Fibroblast of mammary gland (primary cell): ENCODE measurements at places on chromosomes 12 and 14.
A peak's percentile ranks its signal among the peaks of the same experiment; 100 is the strongest.

DNA sequence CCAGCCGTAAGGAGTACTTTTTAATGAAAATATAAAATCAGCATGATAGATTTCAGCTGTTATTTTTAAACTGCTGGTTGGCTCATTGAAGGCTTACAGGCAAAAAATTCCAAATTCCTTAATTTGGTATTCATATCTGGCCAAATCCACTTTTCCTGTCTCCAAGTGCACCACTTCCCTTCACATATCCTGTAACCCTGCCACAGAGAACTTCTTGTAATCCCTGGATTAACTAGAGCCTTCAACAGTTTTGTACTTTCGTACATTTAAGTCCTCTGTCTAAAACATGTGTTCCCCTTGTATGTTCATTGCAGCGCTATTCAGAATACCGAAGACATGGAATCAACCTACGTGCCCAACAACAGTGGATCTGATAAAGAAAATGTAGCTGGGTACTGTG lies 9.6 kb downstream of the PUS7L start:
- no peak for DNase-seq

DNA sequence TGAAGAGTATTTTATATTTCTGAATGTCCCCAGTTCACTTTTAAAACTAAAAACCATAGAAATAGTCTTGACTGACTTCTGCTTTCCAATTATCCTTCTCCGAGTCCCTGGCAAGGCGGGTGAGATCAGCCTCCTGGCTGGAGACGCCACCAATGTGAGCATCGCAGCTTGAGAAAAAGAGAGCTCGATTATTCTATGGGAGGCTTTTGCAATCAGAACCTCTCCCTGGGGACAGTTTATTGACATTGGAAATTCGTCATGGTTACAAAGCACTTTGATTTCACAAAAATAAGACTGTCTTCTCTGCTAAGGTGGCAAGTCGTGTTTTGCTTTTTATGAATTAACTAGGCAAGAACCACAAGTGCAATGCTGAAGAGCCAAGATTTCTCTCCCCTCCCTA lies 23.6 kb upstream of the GPHB5 start:
- peak; percentile 52 for DNase-seq

DNA sequence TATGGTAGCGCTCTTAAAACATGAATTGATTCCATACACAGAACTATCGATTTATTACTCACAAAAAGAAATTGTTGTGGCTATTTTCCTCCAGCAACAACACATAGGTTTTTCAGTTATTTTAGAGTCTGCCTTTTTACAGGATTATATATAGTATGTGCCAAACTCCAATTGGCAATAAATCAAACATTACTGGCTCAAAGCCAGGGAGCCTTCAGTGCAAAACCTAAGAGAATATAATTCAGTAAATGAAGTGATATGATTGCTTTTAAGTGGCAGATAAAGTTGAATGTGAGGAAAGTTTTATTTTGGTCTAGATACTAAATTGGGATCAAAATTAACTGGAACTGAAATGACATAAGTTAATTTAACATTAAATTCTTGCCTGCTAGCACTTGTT lies 234.8 kb downstream of the PIK3C2G start:
- DNase-seq, result no peak

GRCh38 chr12:129909051-129910020 lies 5.5 kb upstream of the TMEM132D start:
- no peak for DNase-seq

- peak; percentile 15 for DNase-seq
Observed at GRCh38 chr14:77148510-77149231, 7.1 kb upstream of the ZDHHC22 start.

DNA sequence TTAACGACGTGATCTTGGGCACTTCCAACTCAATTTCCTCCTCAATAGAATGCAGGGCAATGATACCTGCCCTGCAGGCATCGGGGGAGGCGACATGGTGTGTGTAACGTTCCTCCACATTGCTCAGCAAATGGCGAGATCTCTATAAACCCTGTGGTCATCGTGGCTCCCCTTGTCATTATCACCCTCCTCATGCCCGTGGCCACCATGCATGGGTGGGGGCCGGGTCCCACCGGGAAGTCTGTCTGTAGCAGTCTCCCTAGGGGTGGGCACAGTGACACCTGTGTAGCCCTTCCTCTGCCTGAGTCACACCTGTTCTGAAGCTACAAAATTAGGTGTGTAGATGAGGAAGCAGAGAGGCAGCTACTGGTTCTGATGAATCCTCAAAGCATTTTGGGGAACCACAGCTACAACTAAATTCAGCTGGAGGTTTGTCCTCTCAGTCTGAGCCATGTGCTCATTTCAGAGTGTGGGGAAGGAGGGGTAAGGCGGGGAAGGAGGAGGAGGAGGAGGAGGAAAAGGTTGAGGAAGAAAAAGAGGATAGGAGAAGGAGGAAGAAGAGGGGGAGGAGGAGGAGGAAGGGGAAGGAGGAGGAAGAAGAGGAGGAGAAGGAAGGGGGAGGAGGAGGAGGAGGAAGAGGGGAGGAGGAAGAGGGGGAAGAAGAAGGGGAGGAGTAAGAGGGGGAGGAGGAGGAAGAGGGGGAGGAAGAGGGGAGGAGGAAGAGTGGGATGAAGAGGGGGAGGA lies 11.0 kb upstream of the CACNA2D4 start:
- DNase-seq, result no peak

- DNase-seq, result no peak
Observed at GRCh38 chr14:57136669-57137328, 131.9 kb downstream of the EXOC5 start.

DNA sequence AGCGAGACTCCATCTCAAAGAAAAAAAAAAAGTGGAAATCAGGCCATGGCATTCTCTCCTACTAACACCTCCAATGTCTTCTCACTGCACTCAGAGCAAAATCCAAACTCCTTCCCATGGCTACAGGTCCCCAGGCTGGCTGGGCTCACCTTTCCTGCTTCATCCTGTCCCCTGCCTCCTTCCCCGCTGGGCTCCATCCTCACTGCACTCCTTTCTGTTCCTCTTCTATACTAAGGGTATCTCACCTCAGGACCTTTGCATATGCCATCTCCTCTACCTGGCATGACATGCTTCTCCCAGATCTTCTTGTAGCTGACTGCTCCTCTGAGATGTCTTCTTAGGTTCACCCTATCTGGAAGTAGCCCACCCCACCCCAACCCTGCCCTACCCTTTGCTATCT lies 111.1 kb downstream of the DPF3 start:
- DNase-seq, result no peak

GRCh38 chr12:123118497-123118896 lies 32.4 kb downstream of the PITPNM2 start:
- no peak for DNase-seq

- DNase-seq, result no peak
Observed at GRCh38 chr12:106879612-106880011, 76.1 kb upstream of the TMEM263 start.

GRCh38 chr14:106586098-106586704 lies 1059.8 kb downstream of the TMEM121 start:
- no peak for DNase-seq

- DNase-seq, result no peak
Observed at GRCh38 chr12:78331181-78331580, 500.5 kb downstream of the NAV3 start.

GRCh38 chr12:94098466-94098865 lies 49.9 kb upstream of the PLXNC1 start:
- DNase-seq, result peak; percentile 69

DNA sequence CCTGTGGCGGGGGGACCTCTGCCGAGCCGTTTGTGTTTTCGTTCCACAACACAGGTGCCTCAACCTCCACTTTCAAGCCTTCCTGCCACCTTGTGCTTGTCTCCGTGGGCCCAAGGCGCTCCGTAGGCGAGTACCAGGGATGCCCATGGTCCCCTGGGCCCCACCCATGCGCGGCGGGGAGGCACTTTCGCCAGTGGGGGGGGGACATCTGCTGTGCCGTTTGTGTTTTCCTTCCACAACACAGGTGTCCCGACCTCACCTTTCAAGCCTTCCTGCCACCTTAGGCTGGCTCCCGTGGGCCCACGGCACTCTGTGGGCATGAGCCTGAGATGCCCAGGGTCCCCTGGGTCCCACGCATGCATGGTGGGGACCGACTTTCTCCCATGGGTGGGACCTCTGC lies 335.9 kb downstream of the ALG10 start:
- no peak for DNase-seq

- DNase-seq, result peak; percentile 4
Observed at GRCh38 chr14:100581228-100582145, 5.7 kb downstream of the BEGAIN start.

- DNase-seq, result no peak
Observed at GRCh38 chr14:45238988-45239387, 14.0 kb downstream of the MIS18BP1 start.

- DNase-seq, result no peak
Observed at GRCh38 chr12:93058280-93058679, 129.2 kb upstream of the EEA1 start.

GRCh38 chr12:40534828-40535227 lies 157.4 kb upstream of the CNTN1 start:
- no peak for DNase-seq

DNA sequence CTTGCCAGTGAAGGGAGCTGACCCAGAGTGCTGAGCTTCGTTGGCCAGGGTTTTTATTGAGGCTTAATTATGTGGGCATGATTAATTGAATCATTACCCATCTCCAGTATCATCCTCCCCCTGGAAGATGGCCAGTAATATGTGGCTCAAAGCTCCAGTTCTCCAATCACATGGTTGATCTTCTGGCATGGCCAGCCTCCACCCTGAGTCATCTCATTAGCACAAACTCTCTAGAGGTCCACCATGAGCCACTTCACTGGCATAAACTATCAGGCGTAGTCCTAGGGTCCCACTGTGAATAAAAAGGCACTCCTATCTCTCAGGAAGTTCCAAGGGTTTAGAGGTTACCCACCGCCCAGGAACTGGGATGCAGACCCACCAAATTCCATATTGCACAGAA lies 135.0 kb downstream of the ANO6 start:
- peak; percentile 71 for DNase-seq

- no peak for DNase-seq
Observed at GRCh38 chr12:64510667-64511066, 58.7 kb downstream of the TBK1 start.

- DNase-seq, result no peak
Observed at GRCh38 chr14:103223818-103224352, 100.6 kb downstream of the TNFAIP2 start.

DNA sequence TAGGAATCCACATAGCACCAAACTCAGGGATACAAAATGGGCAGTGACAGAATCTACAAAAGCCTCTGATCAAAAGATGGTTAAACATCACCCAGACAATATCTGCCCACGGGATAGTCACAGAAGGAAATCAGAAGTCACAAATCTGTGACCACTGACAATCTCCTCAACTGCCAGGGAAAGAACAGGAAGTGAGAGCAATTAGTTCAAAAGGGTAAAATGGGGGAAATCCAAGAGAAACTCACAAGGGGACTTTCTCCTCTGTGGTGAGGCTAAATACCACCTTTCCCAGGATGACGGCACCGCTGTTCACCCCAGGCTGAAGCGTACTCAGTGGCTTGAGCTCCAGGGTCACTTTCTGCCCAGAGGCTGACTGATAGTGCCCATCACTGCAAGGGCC lies 10.7 kb downstream of the TTC5 start:
- DNase-seq, result no peak

DNA sequence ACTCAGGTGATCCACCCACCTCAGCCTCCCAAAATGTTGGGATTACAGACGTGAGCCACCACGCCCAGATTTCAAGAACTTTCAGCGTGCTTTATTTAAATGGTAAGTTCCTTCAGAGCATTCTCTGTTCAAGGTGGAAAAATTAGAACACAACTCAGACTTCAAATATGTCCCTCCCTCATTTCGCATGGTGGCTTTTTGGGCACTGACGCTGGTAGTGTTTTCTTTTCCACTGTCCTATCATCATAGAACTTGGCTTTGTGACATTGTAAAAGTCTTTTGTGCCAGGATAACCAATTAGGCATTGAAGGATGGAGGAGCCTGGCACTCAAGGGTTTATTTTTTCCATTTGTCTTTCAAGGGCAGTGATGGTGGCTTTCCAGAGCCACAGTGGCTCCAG lies 190.8 kb downstream of the NUAK1 start:
- no peak for DNase-seq

DNA sequence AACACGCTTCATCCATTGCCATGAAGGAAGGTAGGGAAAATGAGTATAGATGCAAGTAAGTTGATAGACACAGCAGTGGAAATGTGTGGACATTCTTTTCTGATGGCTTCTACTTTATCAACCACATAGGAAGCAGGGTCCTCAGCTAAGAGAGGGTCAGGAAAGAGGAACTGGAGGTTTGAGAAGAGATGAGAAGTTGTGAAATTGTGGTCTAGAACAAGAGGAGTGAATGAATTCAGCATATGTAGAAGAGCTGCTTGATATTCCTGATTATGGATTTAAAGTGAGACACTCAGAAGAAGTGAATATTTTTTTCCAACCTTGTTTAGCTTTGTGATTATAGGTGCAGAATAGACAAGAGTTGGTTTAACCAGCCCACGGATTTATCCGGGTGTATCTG lies 128.5 kb downstream of the SLC15A5 start:
- no peak for DNase-seq

DNA sequence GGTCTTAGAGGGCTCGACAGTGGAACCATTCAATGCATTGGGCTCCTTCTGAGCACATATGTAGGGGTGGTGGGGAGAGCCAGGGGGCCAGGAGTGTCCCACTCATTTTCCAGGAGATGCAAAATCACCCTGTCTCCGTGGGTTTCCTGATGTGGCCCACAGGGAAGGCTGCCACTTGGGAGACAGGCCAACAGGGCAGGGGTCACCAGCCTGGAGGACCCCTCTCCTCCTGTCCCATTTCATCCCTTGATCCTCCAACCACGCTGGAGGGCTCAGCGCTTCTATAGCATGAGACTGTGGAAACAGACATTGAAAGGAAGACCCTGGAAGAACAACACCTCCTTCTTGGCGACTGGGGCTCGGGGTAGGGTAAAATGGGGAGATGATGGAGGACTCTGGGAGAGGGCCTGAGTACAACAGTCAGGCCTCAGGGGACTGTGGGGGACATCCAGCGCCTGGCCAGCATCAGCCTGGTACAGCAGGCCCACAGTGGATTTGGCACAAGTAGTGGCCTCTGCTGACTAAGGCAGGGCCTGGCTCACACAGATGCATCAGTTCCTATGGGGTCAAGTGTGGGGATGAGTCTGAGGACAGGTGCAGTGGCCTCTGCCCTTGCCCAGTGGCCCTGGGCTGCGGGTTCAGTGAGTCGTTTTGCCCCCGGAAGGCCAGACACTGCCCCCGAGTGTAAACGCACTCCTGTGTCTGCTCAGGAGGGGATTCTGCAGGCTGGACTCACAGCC lies 68.0 kb downstream of the PRIMA1 start:
- DNase-seq, result no peak

DNA sequence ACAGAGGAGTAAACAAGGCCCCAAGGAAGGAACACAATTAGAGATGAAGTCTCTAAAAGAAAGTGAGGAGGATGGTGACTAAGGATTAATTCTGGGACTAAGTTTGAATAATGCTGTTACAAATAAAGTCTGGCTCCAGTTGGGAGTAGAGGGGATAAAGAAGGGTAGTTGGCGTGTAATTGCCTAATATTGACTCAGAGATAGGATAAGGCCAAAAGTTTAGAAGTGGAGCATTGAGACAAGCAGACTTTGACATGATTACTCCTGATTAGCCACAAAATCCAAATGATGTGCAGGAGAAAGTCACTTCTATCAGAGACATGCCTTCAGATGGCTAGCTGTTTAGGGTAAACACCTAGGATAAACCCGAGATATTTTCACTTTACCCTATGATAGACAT lies 108.4 kb downstream of the PLCZ1 start:
- DNase-seq, result no peak
